ENCODE measurements at places on chromosomes 3 and 15. TPM values are rescaled to one million over a fixed set of nuclear protein-coding genes. Genes with fewer than 3 reads are reported as not detected.

DNA sequence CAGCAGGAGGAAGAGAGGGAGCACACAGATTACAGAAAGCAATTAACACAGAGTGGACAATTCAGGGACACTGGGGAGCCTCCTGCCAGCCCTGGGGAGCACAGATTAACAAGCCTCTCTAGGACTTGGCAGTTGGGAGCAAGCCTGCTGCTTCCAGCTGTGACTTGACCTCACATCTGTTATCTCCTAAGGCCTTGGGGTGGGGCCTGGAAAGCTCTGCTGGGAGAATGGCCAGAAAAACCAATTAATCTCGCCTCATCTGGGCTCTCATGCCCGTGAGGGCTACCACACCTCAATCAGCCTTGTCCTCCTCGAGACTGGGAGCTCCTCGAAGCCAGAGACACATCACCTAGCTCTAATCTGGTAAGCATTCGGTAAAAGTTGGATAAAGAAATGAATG lies 39.1 kb downstream of the SEMA5B start:
- no peak for DNase-seq

ARL14 gene
- total RNA-seq = not detected

GRCh38 chr3:146227486-146227885 lies 23.4 kb downstream of the PLSCR4 start:
- no peak for DNase-seq

C3orf52 gene
- 3.4 TPM for total RNA-seq

- DNase-seq = no peak
These were observed 11.0 kb downstream of the STARD5 start for GRCh38 chr15:81312790-81313543.

DPPA2 gene
- total RNA-seq = not detected

Data from CD8-positive, alpha-beta memory T cell (primary cell).